ENCODE measurements at places on chromosomes 7 and 10.

DNA sequence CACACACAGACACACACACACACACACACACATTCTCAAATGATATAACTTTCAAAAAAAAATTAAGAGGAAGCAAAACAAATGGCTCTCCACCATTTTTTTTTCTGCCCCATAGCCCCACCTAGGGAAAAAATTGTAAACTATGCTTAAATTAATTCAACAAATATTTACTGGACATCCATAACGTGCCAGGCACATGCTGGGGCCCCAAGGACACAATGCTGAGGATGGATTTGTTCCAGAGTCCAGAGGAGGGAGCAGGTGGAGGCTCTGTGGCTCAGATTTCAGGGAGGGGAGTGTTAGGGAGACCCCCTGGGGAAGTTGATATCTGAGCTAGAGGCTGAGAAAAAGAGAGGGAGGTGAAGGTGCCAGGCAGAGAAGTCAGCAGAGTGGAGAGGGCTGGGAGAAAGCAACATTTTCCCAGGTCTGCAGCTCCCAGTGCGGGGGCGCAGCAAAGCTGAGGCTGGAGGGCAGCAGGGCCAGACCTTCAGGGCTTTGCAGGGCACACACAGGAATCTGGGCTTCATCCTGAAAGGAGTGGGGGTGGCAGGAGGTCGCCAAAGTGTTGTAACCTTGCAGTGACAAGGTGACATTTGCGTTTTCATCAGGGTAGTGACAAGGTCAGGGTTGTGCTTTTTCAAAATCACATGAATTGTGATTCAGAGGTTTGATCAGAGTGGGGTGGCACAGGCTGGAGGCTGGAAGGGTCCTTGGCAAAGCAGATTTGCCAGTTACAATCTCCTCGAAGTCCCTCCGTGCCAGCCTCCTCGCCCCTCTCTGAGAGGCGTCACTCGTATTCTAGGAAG lies 261.6 kb downstream of the WDR11 start:
- DNase-seq, result no peak

- DNase-seq, result no peak
Measured at GRCh38 chr7:132138817-132139216, 437.5 kb downstream of the PLXNA4 start.

- no peak for DNase-seq
Measured at GRCh38 chr7:106568680-106569499, 92.1 kb downstream of the CCDC71L start.

DNA sequence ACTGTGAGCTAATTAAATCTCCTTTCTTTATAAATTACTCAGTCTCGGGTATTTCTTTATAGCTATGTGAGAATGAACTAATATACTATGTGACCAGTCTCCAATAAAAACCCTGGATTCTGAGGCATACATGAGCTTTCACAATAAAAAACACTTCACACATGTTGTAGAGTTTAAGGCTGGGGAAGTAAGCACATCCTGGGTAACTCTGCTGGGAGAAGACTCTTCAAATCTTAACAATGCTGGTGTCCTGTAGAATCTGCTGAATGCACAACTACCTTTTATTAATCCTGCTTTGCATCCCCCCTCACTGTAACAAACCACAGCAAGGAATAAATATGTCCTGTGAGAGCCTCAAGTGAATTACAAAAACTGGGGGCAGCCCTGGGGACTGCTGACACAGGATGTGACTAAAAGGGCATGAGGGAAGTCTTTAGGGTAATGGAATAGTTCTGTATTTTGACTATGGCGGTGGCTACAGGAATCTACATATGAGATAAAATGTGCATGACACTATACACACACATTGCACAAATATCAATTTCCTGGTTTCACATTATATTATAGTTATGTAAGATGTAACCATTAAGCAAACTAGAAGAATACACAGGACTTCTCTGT lies 45.1 kb upstream of the KCTD7 start:
- DNase-seq, result no peak

GRCh38 chr7:148711191-148712102 lies 12.7 kb downstream of the CUL1 start:
- no peak for DNase-seq
